NCI-H1436 (cell line): ENCODE measurements at places on chromosomes 2 and 18.

DNA sequence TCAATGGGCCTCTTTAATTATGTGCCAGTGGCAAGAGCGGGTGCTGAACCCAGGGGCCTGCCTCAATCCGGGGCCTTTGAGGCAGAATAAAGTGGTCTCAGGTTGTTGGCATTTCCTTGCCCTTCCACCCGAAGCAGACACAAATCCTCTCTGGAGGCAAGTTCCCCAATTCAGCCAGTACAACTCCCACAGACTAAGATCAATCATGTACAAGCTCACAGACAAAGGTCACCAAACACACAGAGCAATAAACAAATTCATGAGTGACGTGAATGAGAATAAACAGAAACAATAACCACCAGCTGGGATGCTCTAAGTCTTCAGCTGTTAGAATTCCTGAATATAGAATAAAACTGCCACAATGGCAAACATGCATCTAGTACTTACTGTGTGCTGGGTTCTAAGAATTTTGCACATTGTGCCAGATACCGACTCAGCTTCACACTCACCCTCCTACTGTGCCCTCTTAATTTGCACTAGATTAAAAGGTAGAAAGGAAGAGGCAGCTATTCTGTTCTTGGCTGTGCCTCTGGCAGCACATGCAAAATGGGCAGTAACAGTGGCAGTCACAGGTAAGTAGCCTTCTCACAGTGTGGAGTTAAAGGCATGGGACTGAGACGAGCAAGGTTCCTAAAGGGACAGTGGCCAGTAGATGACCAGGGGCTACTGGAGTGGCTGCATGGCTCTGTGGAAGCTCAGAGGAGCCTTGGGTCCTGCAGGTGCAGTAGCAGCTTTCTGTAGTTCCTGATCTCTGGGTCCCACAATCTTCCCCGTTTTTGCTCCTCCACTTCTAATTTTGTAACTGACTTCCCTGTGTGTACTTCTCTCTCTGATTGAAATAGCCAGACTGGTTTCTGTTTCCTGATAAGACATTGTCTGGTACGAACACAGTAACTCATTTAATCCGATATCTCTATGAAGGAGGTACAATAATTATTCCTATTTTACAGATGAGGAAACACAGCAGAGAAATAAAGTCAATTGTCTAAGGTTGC is 34.6 kb upstream of the IL1B start:
- DNase-seq: no peak

GRCh38 chr2:234494361-234495250 is 2.3 kb downstream of the ARL4C start:
- peak; percentile 43 for DNase-seq

DNA sequence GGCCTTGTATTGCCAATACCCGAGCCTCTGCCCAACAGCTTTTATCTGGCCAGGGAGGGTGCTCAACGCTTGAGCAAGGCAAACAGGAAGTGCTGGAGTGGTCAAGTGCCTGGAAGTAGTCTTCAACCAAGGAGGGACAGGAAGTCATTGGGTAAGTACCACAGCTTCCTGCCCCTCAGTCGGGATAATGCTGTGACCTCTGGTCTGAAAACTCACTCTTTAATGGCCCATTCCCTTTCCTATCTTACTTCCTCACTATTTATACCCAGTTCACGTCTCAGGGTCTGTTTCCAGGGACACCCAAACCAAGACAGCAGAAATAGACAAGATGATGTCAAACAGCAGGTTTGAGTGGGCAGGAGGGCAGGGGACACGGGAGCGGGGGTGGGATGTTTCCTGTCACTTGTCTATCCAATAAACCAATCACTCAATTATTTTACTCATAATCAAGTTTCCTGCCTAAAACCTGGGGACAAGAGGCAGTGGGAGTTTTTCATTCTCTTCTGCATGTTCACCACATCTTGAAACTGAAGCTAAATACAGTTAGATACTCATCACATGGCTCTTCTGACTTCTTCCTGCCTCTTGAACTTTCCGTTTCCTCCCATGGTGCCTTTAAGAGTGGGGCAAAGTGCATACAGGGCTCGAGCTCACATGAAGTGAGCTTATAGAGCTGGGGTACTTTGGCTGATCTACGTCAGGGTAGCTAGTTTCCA is 68.9 kb upstream of the CAB39 start:
- no peak for DNase-seq

DNA sequence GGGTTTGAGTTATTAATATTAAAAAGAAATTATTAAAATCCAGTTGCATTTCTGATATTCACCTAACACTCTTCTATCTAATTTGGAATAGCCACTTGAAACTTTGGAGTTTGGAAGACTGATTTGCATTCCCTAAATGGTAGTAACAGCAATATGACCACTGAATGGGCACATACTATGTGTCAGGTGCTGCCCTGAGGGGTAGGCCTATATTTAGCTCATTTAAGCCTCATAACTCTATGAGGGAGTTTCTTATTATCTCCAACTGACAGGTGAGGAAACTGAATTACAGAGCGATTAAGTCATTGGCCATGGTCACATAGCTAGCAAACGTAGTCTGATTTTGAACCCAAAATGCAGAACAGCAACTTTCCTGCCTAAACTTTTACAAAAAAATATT is 77.3 kb downstream of the VWA3B start:
- DNase-seq: no peak

- no peak for DNase-seq
Measured at GRCh38 chr18:2902327-2902726, 55.5 kb downstream of the EMILIN2 start.

DNA sequence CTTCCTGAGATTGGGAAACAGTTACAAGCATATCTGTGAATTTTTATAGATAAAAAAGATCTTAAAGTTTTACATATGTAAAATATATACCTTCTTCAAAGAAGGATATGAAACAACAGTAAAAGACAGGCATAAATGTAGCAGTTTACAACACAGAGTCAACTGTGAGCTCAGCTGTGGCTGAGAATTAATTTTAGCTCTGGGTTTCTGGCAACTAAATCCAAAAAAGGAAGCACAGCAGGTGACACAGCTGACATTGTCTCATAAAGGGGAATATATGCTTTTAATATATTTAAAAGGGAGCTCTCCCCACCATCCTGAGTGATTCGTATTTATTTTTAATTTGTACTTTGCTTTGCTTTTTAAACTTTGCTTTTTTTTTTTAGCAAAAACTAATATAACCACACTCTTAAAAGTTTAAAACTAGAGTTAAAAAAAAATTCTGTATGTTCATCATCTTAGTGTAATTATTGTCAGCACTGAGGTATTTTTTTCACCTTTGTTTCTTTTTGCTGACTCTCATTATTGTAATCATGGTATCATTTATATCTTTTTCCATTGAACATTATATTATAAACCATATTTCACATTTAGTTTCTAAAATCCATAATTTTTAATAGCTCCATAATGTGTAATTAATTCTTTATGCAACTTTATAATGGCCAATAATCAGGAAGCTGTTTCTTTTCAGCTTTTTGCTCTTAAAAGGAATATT is 6.7 kb downstream of the TUBB6 start:
- no peak for DNase-seq

- no peak for DNase-seq
Measured at GRCh38 chr2:66440708-66441497, 6.0 kb downstream of the MEIS1 start.

GRCh38 chr18:48136051-48136826 is 205.8 kb upstream of the SMAD2 start:
- no peak for DNase-seq

- DNase-seq: no peak
Measured at GRCh38 chr2:74001121-74001520, 16.4 kb downstream of the TET3 start.

DNA sequence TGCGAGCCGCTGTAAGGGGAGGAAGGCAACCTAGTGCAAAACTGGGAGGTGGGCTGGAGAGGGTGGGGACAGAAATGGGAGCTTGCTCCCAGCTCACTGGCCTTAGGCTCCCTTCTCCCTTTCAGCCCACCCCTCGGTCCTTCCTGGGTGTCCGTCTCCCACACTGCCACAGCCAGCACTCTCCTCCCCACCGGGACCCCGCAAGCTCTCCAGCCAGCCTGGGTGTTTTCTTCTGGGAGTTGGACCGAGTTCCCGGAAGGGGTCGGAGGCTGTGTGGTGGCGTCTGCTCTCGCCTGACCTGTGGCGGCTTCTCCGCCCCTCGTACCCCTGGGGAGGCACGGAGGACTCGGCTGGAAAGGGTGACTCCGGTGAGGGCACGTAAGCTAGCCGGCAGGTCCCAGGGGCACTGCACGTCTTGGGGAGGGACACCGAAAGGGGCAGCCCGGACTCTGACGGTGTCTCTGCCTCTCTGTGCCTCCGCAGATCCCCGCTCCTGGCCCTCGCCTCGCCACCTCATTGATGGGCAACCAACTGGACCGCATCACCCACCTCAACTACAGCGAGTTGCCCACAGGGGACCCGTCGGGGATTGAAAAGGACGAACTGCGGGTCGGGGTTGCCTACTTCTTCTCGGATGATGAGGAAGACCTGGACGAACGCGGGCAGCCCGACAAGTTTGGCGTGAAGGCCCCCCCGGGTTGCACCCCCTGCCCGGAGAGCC is 1.1 kb downstream of the LRATD1 start:
- no peak for DNase-seq

GRCh38 chr2:25268139-25268538 is 73.6 kb downstream of the DNMT3A start:
- DNase-seq: no peak

- no peak for DNase-seq
Measured at GRCh38 chr2:128894896-128895295, 576.2 kb upstream of the HS6ST1 start.

DNA sequence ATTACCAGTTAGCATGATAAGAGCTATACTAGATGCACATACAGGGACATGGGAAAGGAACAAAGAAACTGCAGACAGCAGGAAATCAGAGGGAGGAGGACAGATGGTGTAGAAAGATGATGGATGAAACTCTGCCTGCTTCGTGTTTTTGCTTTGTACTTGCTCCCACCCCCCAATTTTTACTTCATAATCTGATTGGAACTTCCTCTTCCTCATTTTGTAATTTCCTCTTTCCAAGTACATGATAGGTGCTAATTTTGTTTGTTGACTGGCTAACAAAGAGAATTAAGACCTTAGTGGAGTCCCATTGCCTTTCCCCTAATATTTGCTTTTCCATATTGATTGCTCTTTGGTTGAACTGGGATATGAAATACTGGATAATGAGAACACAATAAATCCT is 76.0 kb upstream of the PELI1 start:
- no peak for DNase-seq

- DNase-seq: no peak
Measured at GRCh38 chr2:74181739-74182138, 3.1 kb upstream of the MOB1A start.

DNA sequence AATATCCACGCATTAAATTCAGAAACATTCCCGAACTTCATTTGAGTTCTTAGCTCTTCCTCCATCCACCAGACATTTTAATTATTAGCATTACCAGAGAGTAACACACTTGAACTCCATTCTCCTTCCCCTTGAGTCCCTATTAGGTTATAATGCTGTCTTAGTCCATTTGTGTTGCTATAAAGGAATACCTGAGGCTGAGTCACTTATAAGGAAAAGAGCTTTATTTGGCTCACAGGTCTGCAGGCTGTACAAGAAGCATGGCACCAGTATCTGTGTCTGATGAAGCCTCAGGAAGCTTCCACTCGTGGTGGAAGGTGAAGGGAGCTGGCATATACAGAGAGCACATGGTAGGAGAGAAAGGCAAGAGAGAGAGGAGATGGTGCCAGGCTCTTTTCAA is 25.4 kb downstream of the TBC1D8 start:
- DNase-seq: no peak

- DNase-seq: no peak
Measured at GRCh38 chr2:47039913-47040562, 115.1 kb downstream of the STPG4 start.

DNA sequence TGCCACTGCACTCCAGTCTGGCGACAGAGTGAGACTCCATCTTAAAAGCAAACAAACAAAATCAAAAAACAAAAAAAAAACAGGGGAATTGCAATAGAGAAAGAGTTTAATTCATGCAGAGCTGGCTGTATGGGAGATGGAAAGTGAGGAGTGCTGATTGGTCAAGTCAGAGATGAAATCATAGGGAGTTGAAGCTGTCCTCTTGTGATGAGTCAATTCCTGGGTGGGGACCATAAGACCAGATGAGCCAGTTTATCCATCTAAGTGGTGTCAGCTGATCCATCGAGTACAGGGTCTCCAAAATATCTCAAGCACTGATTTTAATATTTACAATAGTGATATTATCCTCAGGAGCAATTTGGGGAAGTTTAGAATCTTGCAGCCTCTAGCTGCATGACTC is 45.3 kb downstream of the FRZB start:
- DNase-seq: no peak

- DNase-seq: no peak
Measured at GRCh38 chr2:102967451-102967850, 205.6 kb downstream of the TMEM182 start.

GRCh38 chr2:26921323-26921722 is 49.1 kb upstream of the MAPRE3 start:
- no peak for DNase-seq

GRCh38 chr2:74278694-74279093 is 64.5 kb downstream of the SLC4A5 start:
- no peak for DNase-seq

DNA sequence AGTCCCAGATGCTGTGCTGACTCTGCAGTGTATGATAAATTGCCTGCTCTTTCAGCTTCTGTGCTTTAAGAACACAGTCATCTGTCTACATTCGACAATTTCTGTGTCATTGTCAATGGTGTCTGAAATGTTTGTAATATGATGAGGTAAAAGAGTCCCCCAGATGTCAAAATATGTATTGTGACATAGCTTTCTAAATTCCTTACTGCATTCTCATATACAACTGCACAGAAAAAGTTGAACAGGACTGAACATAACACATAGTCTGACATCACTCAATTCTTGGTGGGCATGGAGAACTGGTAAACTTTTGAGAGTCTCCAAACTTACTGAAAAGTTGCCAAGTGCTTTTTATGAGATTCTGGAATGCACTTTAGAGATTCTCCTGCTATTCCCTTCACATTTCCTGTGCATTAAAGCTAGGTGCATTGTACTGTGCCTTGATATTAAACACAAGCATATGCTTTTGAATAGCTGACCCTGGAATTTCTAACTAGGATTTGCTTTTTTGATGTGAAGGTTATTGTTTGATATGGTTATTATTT is 48.1 kb upstream of the ARHGAP28 start:
- no peak for DNase-seq

DNA sequence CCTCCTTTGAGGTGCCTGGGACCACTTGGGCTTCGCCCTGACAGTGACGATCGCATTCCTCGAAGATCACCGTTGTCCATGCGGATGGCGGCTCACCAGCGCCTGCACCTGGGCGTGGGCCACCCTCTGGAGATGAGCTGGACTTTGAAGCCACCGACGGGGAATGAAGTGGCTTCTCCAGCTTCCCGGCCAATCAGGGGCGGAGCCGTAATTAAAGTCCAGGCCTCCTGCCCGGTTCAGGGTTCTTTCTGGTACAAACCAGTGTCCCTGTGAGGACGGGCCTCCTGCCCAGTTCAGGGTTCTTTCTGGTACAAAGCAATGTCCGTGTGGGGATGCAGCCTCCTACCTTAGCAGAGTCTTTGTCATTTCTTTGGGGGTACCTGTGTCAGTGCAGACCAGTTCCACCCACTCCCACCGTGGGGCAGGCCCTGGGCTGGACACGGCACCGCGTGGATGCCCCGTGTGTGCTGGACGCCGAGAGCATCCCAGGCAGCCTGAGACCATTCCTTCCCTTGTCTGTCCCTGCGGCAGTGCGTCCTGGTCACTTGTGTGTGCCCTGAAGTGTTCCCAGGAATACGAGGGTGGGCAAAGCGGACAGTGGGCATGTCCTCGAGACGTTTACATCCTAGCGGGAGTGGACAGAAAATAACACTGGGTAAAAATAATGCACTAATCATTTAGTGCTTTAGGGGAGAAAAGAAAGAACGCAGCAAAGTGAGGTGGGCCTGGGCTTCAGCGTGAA is 55.0 kb downstream of the KCNG2 start:
- DNase-seq: no peak
